Activated naive CD4-positive, alpha-beta T cell treated with Interleukin-2 at 50 U/mL for 16 hours (primary cell): ENCODE measurements at places on chromosomes 3 and 15.

DNA sequence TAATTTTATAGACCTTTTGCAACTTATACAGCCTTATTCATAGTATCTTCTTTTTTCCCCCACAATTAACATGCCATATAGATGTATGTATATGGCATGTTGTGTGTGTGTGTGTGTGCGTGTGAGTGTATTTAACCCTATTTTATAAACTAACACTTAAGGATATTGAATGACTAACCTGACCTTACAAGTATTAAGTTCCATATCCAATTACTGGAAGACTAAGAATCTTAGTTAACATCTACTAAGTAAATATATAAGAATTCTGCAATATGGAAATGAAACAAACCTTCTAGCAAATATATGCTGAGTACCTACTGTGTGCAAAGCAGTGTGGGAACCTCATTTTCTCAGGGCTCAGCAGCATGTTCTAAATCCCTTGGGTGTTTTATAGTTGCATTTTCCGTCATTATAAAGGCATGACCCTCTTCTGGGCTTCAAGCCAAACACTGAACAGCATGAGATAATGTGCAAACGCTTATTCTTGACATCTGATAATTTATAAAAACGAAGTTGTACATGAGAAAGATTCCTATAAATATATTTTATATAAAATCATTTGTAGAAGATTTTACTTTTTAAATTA is 105.5 kb downstream of the NLGN1 start:
- DNase-seq = no peak

GRCh38 chr3:67196677-67197076 is 198.6 kb downstream of the KBTBD8 start:
- no peak for DNase-seq

DNA sequence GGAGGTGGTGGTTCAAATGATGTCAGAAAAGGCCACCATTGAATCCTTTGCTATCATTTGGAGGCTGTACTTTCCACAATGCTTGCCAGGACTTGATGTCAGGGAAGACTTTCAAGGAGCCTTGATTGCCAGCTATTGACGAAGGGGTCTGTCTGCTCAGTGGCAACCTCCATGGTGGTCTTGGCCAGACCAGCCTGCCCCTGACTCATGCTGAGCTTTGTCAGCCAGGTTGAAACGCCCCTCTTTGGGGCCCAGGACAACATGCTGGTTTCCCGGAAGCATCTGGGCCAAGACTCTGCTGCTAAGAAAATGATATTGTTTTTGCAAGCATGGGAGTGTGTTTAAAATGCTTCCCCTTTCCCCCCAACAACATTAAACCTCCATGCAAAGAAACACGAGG is 26.7 kb downstream of the CGNL1 start:
- DNase-seq = no peak

- DNase-seq = no peak
These were observed 156.7 kb upstream of the TSC22D2 start for GRCh38 chr3:150251187-150252062.

DNA sequence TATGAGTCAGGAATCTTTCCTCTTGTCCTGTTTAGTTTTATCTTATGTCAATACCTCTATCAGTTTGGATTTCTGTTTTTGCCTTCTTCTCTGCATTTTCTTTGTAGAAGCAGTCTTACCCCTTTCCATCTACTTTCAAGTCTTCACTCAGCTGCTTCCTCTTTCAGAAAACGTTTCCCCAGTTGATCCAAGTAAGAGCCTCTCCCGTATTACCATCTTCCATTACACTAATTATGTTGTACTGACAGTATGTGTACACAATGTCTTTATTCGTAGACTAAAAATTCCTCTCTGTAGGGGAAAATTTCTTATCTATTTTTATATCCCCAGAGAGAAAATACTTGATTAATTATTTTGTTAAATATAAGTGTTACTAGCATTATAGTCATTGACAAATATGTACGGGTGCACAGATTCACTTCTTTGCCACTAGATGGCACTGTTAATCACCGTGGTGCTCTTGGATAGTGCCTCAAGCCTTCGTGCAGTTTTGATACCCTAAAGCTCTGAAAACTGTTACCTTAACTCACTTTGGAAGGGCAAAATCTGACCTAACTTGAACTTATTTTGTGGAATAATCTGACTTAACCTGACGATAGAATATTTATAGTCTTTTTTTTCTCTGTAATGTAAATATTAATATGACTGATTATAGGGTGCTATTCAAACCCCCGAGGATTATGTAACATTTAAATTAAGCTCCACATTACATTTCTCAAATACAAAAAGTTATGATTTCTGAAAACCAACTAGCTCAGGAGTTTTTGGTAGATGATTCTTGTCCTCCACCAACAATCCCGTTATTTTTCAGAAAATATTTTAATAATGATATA is 74.2 kb upstream of the POU1F1 start:
- no peak for DNase-seq

DNA sequence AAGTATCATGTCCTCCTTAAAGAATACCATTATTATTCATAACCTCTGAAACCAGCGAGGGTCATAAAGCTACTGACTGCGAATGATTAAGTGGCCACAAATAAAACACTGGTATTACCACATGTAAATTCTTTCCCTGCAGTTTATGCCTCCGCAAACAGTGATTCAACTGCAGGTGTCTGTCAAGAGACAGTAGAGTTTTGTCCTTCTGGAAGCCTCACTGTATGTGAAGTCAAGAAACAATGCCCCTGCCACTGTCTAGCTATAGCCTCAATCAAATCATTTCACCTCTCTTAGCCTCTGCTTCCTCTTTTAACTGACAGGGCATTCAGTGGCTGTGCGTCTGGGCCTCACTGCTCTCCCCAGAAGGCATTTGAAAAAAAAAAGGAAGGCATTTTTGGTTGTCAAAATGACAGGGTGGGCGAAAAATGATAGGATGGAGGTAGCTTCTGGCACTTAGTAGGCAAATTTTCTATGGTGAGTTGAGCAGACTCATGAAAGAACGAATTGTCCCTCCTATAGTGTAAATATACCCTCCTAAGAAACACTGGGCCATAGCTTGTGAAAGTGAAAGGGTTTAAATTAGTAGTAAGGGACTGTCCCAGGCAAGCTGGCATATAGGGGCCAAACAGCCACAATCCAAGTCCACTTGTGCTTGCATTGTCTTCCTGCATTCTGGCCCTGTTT is 66.7 kb downstream of the FILIP1L start:
- DNase-seq = no peak

GRCh38 chr15:67156426-67156825 is 91.0 kb downstream of the SMAD3 start:
- no peak for DNase-seq

GRCh38 chr3:87997298-87997697 is 61.5 kb downstream of the CGGBP1 start:
- DNase-seq = peak; percentile 59

DNA sequence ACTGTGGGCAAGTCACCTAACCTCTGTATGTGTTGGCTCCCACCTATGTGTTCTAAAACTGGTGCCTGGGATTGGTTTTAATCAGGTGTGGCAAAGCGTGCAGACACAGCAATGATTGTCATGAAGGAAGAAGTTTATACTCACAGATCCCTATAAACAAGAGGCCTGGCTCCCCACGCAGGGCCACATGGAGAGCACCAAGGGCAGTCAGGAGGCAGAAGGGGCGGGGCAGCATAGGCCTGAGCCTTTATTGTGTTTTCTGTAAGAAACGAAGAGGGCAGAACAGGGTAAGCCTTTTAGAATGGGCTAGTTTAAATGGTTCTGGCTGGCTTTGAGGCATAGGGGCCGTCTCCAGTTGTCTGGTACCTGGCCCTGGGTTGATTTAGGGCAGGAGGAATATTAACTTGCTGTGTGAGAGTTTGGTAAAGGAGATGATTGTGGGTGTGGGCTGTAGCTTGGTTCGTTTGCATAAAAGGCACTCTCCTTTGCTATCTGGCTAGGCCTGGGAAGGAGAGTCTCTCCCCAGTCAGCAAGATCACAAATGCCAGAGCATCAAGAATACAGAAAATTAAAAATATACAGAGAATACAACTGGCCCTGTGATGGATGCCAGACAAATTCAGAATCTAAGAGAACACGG is 2.2 kb upstream of the FBXW12 start:
- DNase-seq = no peak

GRCh38 chr3:112002096-112002971 is 3.6 kb downstream of the TAGLN3 start:
- DNase-seq = peak; percentile 63

DNA sequence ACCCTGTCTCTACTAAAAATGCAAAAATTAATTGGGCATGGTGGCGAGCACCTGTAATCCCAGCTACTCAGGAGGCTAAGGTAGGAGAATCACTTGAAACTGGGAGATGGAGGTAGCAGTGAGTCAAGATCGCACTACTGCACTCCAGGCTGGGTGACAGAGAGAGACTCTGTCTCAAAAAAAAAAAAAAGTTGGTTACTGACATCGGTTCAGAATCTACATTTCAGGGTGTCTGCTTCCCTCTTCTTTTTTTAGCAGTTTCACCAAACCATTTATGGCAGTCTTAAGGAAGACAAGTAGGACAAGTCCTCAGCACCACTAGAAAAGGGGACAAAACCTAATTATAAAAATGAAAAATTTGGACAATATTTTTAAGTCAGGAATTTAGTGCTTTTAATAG is 3.3 kb upstream of the USP4 start:
- DNase-seq = no peak

- no peak for DNase-seq
These were observed 550 bp downstream of the CCDC9B start for GRCh38 chr15:40340038-40340739.

DNA sequence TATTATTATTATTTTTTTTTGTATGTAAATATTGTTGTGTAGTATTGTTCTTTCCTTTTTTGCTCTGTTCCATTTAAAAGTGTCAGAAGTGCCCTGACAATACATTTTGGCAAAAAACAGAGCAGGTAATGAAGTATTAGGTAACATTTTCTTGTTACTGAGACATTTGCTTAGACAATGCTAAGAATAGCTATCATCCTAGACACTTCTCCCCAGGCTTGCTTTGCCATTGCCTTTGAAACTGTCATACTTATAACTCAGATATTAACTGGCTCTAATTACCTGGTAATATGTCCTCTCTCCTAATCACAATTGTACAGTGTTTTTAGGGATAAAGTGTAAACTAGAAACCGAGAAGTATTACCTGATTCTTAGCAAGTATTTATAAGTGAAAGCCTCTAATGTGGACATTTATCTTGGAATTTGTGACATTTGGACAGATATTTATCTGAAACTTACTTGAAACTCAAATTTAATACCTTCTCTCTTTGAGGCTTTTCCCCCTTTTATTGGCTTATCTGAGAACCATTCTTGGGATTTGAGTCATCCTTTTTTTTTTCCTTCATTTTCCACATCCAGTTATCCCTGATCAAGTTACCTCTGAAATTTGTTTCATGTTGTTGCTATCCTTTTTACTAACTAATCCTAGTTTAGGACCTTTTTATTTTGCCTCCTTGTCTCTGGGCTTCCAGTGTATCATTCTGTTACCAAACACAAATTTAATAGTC is 13.1 kb downstream of the ARIH1 start:
- DNase-seq = no peak
